Urothelium cell line (cell line): ENCODE measurements at places on chromosomes 3 and 15.

- DNase-seq: no peak
These were observed 40.6 kb downstream of the MCF2L2 start for GRCh38 chr3:183387797-183388196.

- no peak for DNase-seq
These were observed 138.9 kb downstream of the GREM1 start for GRCh38 chr15:32856753-32857152.

DNA sequence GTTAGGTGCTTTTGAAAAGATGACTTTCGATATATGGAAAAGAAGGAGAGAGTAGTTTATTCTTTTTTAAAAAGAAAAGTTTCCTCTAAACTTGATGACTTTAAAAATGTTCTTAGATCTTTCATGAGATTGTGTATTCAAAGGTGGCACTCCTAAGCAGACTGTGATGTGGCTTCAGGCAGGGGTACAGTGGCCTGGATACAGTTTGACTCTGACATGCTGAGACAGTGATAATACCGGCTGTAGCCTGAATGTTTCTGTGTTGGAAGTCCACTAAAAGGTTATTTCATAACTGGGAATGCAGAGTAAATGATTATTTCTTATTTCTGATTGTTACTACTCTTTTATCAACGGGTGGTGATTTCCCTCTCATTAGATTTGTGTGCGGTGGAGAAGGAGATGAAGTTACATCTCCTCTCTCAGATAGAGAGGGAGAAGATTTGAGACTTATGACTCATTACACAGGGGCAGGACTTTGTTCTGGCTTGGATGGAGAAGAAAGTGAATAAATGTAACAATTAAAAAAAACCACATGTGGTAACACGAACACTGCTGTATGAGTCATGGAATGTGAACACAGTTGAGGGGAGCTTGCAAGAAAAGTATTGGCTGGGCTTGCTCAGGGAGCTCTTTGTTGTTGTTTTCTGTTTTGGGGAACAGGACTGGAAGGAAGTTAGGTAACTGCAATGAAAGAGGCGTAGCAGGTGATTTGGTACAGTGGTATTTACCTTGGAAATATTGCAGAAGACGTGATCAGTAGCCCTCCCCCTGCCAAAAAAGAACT lies 21.6 kb downstream of the SPTSSB start:
- peak; percentile 70 for DNase-seq

- DNase-seq: no peak
These were observed 443.0 kb upstream of the ADAMTS9 start for GRCh38 chr3:65130782-65131181.

- no peak for DNase-seq
These were observed 235.7 kb upstream of the THBS1 start for GRCh38 chr15:39345176-39345575.

GRCh38 chr3:109275702-109276293 lies 40.5 kb downstream of the DPPA2 start:
- DNase-seq: peak; percentile 73
